ENCODE measurements at places on chromosomes 2 and 18.
A peak's percentile ranks its signal among the peaks of the same experiment; 100 is the strongest.

DNA sequence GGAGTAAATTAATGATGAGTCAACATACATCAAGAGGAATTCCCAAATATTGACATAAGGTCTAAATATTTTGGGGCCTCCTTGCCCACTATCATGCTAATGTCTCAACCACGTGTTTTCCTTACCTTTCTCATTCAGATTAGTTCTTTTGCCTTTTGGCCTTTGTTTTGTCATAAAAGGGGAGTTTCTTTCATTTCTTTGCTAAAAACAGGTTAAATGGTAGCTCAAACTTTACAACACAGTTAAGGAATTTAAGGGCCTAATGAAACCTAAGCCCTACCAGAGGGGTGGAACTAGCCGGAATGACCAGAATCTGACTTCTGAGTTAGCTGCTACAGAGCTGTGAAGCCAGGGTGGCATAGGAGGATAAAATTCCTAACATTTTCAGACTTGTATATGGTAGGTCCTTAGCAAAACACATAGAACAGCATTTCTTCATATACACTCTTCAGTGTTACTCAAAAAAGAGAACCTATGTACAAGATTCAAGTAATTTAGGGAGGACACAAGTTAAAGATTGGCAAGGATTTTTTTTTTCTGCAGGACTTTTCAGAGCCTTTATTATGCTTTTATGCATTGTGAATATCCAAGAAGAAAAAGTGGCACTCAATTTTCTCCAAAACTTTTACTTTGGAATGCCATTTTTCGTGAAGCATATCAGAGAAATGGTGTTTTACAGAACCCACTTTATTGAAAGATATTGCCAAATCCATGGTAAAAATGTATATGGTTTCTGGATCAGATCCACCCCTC is 633.1 kb downstream of the ARHGAP15 start:
- no peak for DNase-seq

GRCh38 chr2:134120406-134120732 is 133.5 kb upstream of the MGAT5 start:
- no peak for DNase-seq

GRCh38 chr2:196441527-196441926 is 198.0 kb upstream of the CCDC150 start:
- no peak for DNase-seq

DNA sequence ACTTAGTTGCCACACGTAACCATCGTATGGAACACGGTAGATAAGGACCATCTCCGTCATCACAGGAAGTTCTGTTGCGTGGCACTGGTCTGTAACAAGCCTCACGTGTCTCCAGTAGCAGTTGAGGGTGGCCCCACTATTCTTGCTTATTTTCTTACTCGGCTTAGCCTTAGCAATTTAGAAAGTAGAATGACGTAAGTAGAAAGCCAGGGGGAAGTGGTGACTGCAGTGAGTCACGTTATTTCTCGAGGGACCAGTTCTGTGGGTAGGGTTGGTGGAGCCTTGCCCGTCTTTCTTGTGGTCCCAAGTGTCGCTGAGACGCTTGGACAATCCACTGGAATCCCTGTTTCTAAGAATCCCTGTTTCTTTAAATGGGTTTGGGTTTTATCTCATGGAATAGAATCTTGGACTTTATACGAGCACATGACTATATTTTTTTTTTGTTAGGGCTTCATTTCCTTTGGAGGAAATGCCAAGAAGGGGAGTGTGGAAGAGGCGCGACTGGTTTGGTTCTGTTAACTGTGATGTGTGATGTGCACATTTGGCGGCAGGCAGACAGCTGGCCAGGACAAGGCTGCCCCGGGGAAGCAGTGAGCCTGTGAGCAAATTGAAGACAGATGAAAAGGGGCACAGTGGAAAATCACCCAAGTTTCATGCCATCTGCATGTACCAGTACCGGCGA is 96.2 kb downstream of the CABLES1 start:
- DNase-seq, result peak; percentile 51

- no peak for DNase-seq
These were observed 25.9 kb downstream of the TTLL4 start for GRCh38 chr2:218736531-218736930.

GRCh38 chr2:165660361-165660760 is 133.7 kb downstream of the GALNT3 start:
- no peak for DNase-seq

DNA sequence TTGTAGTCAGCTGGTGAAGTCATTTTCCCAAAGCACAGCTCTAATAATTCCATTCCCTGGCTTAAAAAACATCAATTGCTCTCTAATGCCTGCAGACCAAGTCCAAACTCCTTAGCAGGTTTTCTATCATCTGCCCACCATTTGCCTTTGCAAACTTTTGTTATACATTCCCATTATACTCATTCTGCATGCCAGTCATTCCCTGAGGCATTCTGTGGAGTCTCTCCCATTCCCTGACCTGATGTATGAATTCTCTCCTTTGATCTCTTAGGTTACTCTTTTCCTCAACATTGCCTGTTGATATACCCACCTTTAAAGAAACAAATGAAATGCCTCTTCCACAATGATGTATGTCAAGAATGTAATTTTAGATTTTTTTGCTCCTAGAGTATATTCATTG is 852.0 kb upstream of the FSHR start:
- DNase-seq, result no peak

DNA sequence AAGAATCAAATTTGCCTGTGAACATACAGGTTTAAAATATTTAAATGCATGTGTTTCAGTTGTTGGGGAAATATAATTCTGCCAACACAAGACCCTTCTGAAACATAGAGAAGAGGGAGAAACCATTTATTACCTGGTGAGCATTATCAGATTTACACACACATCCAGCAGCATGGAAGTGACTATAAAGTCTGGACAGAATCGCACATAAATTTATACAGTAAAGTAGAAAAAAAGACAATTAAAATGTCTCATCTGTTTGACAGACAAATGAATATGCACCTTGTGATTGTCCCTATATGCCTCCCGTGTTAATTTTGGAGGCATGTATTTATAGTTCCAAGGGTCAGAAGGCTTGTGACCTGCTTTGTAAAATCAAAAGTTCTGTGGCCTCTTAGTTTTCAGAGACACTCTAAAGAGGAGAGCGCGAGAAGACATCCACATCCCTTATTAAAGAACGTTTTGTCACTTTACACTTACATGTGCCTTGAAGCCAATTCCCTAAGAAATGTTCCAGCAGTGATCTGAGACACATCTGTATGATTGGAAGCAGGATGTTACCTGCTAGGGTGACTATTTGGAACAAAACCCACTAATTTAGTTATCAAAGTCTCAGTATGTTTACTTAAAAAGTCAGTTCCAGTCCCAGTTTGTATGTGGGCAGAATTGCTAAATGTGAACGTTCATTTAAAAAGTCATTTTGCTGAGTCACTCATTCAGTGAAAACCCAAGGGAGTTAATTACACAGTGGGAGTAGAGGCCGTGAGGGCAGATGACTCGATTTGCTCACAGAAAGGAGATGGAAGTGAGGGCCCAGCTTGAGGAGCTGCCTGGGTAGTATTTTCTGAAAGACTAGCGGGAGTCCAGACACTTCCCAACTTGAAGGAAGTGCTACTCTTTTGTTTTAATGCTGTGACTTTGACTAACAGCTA is 527.6 kb upstream of the MEX3C start:
- DNase-seq, result no peak

DNA sequence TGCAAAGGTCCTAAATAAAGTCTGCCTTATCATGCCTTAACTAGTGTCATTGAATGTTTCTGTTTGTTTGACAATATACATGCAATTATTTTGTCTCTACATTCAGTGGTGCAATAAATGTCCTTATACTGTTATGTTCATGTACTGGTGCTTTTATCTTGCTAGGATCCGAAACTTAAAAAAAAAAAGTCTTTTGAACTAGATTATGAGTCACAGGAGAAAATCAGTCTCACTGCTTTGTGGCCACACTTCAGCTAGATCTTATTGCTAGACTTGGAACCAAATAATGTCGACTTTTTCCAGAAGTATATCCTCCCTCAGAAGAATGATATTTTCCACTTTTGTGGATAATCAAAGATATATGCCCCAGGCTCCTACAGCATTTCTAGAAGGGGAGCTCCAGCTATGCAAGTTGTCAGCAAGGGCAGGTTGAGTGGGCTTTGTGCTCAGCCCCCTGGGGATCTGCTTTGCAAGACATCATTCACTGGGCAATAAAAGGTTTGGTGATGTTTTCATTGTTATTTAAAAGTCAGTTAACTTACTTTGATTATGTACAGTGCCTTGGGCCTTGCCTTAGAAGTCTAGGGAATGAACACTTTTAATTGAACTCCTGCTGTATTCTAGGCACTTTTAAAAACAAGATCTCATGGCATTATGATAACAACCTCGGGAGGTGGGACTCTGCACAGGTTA is 157.1 kb upstream of the LRRTM1 start:
- DNase-seq, result no peak
